ENCODE measurements at places on chromosomes 4 and X. TPM values are rescaled to one million over a fixed set of nuclear protein-coding genes. Genes with fewer than 3 reads are reported as not detected.

The BMP2K gene
- 17.8 TPM for total RNA-seq

The CLCN4 gene
- total RNA-seq: 0.04 TPM

The GRID2 gene
- not detected for total RNA-seq

The SMARCA1 gene
- 0.06 TPM for total RNA-seq

The KLF3 gene
- 7.4 TPM for total RNA-seq

The CXCR3 gene
- 63.0 TPM for total RNA-seq

The DDX53 gene
- total RNA-seq: not detected

The FGF13 gene
- total RNA-seq: not detected

The SLC49A3 gene
- 1.3 TPM for total RNA-seq
